ENCODE measurements at places on chromosomes 6 and 20. TPM values are rescaled to one million over a fixed set of nuclear protein-coding genes. Genes with fewer than 3 reads are reported as not detected.

- no peak for DNase-seq
Observed at GRCh38 chr6:131555992-131556391, 17.0 kb upstream of the ARG1 start.

DNA sequence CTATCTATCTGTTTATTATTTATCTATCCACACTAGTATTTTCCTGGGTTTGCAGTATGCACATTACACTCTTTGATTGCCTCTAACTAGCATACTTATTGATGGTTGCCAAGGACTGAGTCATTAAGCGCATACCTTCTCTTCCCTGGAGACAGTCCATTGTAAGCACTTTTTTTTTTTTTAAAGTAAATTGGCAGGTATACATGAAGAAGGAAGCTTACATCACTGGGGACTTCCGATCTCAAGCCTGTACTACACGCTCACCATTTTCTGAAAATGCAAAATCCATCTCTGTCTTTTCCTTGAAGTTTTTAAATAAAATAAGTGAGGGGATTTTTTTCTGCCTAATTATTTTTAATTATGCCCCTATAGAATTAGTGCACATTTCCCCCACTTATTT lies 63.5 kb downstream of the HMGN3 start:
- DNase-seq, result no peak

- no peak for DNase-seq
Observed at GRCh38 chr6:50655848-50656453, 57.4 kb upstream of the TFAP2D start.

DNA sequence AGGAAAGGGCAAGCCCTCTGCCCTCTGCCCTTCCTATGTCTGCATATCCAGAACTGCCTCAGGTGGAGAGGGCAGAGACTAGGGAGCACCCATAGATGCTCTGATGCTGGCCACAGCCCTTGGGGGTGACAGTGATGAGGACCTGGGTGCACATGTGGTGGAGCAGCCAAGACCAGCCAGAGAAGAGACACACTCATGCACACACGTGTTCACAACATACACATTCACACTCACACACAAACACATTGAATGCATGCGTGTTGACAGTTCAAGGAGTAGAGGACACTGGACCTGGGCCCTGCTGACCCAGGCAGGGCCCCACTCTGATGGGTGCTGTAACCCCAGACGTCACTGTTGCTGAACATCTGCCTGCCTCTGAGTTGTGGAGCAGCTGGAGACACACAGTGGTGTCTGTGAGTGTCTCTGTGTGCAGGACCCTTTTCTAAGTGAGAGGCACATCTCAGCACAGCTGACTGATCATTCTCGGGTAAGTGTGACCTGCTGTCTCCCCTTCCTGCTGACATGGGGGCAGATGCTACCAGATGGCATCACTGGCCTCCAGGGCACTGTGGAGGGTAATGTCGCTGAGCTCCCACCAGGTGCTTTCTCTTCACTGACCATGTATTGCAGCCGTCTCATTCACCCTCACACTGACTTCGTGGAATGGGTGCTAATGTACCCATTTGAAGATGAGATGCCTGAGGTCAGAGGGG lies 30.1 kb upstream of the MAS1L start:
- DNase-seq, result no peak

- no peak for DNase-seq
Observed at GRCh38 chr6:40674170-40674569, 87.0 kb upstream of the LRFN2 start.

DNA sequence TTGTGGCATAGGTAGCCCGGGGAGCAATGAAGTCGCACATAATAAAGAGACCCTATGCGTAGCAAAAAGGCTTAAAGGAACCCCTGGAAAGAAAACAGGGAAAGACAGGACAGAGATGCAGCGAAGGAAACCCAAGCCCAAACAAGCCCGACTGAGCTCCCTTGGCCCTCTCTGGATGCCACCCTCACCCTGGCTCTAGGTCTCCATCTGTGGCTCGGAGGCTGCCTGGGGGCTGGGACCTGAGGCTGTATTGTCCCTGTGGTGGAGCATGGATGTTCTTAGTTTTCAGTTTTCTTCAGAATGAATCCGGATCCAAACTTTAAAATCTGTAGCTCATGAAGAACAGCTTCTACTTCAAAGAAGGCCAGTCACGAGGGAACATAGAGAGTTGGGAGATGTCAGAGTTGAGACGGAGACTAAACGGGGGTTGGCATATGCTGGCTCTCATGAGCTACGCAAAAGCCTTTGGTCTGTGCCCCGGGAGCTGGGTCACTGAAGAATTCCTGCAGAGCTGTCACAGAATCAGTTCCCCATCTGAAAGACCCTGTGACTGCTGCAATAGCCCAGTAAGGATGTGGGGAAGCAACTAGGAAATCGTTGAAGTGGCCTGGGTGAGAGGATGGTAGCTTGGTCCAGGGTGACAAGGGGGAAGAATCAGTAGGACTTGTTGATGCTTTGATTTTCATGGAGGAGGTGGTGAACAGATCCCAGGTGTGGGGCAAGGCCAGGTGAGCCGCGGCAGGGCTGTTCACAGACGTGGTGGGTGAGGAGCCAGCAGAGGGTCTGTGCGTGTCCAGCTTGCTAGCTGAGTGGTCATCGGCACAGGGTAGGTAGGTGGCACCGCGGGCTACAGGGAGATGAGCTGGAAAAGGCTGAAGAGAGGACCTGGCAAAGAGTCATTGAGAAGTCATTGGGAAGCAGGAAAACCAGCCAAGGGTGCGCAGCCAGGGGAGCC lies 35.2 kb downstream of the SYNDIG1 start:
- no peak for DNase-seq

DNA sequence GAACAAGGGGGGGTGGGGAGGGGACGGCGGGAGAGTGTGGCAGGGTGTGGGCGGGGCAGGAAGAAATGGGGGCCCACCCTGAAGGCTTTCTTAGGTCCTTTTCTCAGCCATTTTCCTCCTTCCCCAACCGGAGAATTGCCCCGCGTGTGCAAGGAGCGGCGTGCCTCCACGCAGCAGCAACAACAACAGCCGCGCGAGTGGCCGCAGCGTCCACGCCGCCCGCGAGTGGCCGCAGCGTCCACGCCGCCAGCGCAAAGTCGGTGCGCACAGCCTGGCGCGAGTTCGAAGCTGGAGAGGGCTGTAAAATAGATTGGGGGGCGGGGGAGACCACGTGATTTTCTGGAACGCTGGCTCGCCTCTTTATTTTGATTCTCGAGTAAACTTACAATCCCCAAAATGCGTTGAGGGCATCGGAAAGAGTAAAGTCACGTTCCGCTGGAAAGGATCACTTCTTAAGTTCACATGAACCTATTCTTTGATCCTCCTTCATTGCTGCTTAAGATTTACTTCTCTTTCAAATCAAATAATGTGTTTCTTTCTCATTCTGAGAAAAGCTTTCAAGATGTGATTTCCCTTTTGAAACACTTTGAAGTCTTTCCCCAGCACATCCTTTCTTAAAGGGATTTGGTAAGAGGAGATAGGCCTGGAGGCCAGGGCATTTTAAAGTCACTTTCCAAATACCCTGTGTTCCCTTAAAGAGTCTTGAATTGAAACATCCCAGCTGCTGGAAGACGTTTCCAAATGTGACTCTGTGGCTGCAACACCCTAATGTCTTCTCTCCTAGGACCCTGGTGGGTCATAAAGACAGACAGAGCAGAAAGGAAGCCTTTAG lies 66.7 kb upstream of the ZNF217 start:
- peak; percentile 68 for DNase-seq

GRCh38 chr6:63804381-63804956 lies 168.9 kb downstream of the PHF3 start:
- no peak for DNase-seq

GRCh38 chr6:25320459-25320858 lies 41.3 kb downstream of the CARMIL1 start:
- DNase-seq, result no peak

DNA sequence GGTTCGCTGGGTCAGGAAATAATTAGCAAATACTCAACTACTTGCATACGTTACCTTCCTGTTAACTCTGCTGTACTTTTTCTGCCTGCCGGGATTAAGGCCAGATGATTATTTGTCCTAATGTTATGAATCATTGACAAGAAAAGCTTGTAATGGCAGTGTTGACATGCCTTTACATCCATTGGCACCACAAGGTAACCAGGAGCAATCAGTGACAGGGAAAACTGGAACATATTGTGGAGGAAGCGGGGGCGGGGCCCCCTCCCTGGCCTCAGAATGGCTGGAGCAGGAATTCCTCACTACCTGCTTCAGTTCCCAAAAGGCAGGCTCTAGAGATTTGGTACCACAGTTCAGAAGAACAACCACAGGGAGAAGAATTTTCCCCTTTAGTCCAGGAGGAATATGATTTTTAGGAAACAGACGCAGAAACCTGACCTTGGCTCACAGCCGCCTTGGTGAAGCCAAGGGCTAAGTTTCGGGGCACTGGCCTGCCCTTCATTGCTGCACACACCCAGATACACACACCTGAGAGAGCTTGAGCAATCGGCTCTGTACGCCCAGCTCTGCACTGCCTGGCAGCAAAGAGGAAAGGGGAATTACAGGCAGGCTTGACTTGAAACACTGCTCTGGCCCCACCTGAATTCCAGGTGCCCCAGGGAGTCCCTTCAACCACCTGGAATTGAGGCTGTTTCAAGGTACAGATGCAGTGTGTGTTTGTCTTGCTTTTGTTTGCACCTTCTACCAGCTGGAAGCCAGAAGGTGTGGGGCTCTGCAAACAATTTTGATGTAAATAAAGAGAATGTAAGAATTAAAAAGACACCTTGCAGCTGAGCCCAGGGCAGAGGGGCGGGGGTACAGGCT lies 89.8 kb downstream of the MYB start:
- DNase-seq, result no peak

DNA sequence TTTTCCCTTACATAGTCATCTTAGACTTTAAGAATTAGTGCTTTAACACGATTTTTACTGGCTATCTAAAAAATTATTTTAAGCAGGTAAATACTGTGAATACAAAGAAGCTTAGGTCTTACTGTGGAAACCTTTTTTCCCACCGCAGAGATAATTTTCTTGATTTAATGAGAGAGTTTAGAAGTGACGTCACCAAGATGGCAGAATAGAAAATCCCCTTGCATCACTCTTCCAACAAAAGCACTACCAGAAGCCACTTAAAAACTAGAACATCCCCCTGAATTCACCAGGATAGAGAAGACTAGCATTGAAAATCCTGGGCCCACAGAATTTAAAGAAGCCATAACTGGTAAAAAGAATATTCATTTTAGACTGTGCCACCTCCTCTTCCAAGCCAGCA lies 375.4 kb upstream of the PTCHD4 start:
- DNase-seq, result no peak

- peak; percentile 3 for DNase-seq
Observed at GRCh38 chr20:53001498-53002301, 29.5 kb downstream of the TSHZ2 start.

- DNase-seq, result no peak
Observed at GRCh38 chr6:94683409-94683808, 893.9 kb upstream of the MANEA start.

DNA sequence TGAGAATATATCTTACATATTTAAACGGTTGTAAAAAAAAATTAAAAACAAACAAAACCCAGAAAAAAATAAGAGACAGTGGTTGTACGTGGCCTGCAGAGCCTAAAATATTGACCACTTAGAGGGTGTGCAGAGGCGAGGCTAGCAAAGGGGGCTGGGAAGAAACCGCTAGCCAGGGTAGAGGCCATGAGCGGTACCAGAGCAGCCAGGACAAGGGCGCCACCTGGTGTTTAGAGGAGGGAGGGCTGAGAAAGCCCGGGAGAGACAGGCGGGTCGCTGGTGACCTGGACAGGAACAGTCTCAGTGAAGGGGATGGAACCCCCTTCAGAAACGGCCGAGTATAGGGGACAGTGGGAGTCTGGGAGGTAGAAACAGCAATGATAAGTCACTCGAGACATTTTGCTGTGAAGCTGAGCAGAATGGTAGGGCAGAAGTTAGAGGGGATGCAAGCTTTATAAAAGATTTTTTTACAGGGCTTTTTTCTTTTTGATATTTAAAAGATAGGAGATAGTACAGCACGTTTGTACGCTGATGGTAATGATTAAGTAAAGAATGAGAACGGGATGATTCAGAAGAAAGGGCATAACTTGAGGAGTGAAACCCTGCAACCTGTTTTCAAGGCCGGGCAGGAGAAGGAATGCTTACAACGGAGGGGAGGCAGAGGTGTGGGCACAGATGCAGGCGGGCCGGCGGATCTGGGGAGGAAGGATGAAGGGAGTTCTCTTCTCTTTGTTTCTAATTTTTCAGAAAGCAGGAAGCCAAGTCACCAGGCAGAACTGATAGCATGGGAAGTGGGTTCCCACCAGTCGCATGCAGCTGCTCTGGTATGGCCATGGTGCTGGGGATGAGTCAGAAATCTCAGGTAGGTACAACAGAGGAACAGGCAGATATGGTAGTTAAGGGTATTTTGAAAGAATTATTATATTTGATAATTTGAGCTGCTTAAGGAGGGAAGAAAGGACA lies 76.2 kb downstream of the FAM229B start:
- peak; percentile 78 for DNase-seq

DNA sequence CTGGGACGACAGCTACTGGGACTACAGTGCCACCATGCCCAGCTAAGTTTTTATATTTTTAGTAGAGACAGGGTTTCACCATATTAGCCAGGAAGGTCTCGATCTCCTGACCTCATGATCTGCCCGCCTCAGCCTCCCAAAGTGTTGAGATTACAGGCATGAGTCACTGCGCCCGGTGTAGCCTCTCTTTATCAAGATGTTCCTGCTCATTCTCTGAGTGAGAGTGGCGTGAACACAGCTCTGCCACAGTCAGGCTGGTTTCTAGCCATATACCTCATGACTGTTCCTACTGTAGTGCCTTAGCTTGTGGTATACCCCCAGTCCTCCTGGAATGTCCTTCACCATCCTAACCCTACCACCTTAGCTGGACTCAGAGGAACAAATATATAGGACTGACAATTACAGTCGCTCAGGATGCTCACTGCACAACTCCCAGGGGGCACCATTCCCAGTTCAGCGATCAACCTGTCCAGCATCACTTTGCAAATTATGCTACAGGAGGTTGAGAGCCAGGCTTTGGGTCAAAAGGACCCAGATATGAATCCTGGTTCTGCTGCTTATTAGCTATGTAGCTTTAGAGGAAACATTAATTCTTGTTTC lies 86.3 kb downstream of the CHMP4B start:
- DNase-seq, result no peak

DNA sequence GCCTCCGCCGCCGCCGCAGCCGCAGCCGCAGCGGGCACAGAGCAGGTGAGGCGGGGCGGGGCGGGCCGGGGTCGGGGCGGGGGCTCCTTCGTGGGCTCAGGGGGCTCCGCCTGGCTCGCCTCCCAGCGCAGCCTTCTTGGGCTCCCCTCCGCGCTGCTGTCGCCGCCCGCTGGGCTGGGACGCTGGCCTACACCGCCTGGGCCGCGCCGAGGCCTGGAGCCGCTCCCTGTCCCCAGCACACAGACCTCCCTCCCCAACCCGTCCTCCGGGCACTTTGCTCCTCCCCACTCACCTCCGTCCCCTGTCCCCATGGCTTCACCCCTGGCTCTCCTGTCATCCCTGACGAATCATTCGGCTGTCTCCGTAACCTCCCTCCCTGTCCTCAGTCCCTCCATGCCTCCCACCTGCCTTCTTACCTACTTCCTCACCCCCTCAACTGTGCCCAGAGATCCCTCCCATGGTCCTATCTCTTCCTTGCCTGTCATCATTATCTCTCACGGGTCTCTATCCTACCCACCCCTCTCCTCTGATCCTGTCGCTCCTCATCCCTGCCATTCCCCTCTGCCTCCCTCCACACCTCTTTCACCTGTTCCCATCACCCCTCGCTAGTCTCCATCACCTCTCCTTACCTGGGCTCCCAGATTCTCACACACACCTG lies 512 bp downstream of the TTBK1 start:
- DNase-seq, result no peak

UBE2J1 gene
- total RNA-seq, result 37.5 TPM

OXT gene
- total RNA-seq, result 1.8 TPM

SIRPG gene
- total RNA-seq, result 17.1 TPM

VGLL2 gene
- total RNA-seq, result not detected

GPLD1 gene
- total RNA-seq, result 0.73 TPM

PROKR2 gene
- total RNA-seq, result not detected

OR2H2 gene
- not detected for total RNA-seq

MCUR1 gene
- 2.1 TPM for total RNA-seq
